NCI-H1417 (cell line): ENCODE measurements at places on chromosomes 2 and 18.

DNA sequence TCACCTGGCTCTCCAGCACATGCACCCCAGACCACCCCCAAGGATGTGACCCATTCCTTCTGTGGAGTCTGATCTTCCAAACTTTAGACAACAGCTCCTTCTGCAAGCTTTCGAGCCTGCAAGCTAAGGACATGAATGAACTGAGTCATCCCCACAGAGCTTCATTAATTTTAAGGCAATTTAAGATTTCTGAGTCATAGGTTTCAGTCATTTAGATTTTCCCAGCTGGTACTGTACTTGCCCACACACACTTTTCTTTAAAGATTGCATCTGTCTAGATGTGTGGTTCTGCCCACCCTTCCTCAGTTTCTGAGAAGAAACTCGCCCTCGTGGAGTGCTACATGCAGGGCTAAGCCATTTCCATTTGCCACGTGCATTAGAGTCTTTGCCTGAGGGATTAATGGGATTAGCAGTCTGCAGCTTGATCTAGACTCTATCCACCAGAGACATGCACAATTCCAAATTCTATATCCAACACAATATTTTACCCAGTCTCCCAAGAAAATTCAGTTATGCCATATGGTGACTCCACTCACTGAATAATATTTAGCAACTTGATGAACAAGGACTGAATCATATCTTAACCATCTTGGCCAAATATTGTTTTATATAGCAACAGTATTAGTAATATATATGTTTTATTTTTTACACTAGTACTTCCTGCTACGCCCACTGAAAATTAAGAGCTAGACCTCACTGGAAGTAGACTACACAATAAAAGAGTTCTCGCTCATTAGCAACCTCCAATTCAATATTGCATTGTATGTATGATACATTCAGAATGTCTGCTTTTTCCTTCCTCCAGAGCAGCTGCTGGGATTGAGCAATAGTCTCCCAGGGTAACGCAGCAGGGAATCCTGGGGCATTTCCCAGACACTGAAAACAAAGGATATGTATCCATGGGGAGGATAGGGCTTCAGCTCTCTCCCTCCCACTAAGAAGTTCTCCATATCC lies 14.3 kb upstream of the TRIB2 start:
- peak; percentile 79 for DNase-seq

DNA sequence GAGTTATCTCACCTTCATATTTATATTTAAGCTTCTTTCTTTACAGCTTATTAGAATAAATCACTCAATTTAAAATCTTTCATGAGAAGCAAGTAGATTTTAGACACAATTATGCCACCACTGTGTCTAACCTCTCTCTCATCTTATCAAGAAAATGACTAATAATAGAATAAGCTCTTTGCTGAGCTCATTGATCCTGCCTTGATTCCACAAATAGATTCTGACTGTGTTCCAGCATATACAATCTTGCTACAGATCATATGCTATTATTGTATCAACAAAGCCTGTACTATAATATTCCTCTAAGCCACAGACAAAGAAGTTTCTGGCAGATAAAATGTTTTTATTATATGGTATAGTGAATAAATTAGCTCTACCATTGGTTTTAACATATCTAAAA lies 168.7 kb upstream of the GULP1 start:
- no peak for DNase-seq

- DNase-seq: no peak
Measured at GRCh38 chr2:134954065-134954464, 35.4 kb downstream of the CCNT2 start.

GRCh38 chr18:58438161-58438957 lies 190.5 kb downstream of the ALPK2 start:
- no peak for DNase-seq

GRCh38 chr2:97671526-97671925 lies 2.0 kb downstream of the C2orf92 start:
- DNase-seq: peak; percentile 55

DNA sequence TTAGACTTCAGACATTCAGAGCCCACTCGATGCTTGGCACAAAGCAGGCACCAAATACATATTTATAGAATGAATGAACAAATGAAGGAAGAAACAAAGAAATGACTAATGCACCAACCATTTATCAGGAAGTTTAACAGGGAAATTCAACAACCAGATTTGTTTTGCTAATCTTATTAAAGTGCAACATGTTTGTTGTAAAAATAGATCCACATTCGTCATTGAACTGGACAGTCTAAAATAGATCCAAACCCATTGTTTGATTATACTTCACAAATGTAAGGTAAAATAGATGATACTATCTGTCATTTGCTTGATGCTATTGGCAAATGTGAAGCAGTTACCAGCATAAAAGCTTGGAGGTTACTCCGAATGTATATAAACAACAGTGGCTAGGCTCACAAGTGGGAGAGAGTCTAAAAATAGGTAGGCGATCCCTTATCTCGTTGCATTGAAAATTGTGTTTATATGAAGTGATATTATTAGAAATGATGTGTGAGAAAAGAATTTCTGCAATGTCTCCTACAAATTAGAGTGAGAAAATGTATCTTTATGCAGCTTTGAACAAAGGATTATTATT lies 246.2 kb downstream of the NEDD4L start:
- no peak for DNase-seq

GRCh38 chr2:159290289-159290907 lies 3.9 kb upstream of the WDSUB1 start:
- peak; percentile 2 for DNase-seq

- no peak for DNase-seq
Measured at GRCh38 chr2:184564092-184564491, 34.2 kb upstream of the ZNF804A start.

- no peak for DNase-seq
Measured at GRCh38 chr18:60962625-60963024, 370.6 kb upstream of the CDH20 start.

DNA sequence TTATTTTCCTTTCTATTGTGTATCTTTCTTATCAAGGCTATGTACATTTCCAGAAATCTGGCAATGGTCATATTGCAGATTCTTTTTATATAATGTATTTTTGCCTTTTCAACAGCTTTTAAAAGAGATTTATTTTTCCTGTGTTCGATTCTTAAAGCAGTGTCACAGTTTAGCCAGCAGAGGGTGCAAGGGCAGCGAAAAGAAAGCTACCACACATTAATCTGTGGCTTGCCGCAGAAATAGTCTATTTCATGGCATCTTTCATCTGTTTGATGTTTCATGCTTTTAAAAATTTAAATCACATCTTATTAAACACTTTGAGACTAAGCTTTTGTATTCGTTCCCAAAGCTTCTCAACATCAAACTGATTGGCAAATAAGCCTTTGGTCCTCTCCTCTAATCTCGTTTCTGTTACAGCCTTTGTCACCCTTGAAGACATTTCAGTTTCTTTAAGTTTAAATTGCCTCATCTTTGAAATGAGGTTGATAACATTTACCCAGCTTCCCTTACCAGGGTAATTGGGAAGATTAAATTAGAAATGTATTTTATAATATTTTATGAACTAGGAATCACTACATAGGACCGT lies 73.3 kb downstream of the PIK3C3 start:
- DNase-seq: peak; percentile 6

- DNase-seq: no peak
Measured at GRCh38 chr2:20970068-20970467, 73.8 kb downstream of the APOB start.

GRCh38 chr2:239405071-239405470 lies 4.3 kb upstream of the HDAC4 start:
- no peak for DNase-seq

GRCh38 chr2:237355701-237356100 lies 58.3 kb downstream of the COL6A3 start:
- DNase-seq: no peak

GRCh38 chr2:30956995-30957394 lies 149.7 kb upstream of the CAPN13 start:
- DNase-seq: no peak

DNA sequence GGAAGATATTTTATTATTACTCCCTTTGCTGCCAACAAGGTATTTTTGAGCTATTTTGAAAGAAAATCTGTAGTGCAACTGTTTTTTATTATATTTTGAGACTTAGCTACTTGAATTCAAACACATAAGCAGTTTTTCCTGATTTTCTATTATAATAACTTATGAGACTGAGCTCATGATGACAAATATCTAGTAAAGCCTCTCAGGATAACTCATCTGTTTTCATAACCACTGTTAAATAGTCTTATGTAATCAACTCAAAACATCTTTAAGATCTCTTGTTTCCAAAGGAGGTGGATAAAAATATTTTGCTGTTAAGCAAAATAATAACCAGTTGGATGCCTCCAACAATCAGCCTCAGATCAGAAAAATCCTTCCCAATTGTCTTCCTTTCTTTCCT lies 21.9 kb upstream of the PPP1CB start:
- DNase-seq: no peak
